ENCODE measurements at places on chromosomes 12 and 14. TPM values are rescaled to one million over a fixed set of nuclear protein-coding genes. Genes with fewer than 3 reads are reported as not detected.

GPX2 gene
- 1.0 TPM for total RNA-seq

GARIN6 gene
- not detected for total RNA-seq

RERGL gene
- total RNA-seq = not detected

GRCh38 chr14:92942136-92942535, 19.2 kb downstream of the CHGA start:
- no peak for DNase-seq

GRCh38 chr12:6493497-6494257, at the start of gene NCAPD2:
TSS of gene NCAPD2 (plus strand) at chr12:6494102. CDS start at chr12:6495099, 997 bp downstream.
- peak; percentile 93 for DNase-seq

GRCh38 chr12:92506891-92507290, 195.9 kb upstream of the PLEKHG7 start:
- no peak for DNase-seq
